ENCODE measurements at places on chromosomes 6 and 20.

DNA sequence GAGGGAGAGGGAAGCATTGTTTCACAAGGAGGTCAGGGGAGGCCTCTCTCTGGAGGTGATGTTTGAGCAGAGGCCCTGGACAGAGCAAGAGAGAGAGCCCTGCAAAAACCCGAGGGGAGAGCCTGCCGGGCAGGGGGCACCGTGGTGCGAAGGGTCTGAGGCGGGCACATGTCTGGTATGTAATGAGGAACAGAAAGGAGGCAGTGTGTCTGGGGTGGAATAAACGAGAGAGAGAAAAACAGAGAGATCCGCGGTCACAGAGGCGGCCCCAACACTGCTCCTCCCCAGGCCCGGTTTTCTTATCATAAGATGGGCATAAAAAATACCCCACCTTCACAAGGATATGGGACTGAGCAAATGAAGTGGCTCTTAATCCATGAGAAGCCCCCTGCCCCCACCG lies 119.2 kb downstream of the PREX1 start:
- no peak for DNase-seq

DNA sequence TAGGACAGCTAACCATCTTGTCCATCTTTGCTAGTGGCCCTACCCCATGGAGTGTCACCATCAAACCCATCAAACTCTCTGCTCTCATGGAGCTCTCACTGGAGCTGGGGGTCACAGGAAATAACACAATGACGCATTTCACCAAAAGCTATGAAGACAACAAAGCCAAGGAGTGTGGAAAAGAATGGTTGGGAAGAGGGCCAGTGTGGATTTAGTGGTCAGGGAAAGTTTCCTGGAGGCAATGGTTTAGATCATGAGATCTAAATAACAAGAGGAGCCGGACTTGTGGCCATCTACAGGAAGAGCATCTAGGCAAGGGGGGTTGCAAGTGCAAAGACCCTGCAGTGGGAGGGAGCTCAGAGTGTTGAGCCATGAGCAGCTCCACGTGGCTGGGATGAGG lies 189.5 kb downstream of the BMP7 start:
- no peak for DNase-seq

GRCh38 chr20:13213335-13213734 lies 7.7 kb upstream of the ISM1 start:
- no peak for DNase-seq

DNA sequence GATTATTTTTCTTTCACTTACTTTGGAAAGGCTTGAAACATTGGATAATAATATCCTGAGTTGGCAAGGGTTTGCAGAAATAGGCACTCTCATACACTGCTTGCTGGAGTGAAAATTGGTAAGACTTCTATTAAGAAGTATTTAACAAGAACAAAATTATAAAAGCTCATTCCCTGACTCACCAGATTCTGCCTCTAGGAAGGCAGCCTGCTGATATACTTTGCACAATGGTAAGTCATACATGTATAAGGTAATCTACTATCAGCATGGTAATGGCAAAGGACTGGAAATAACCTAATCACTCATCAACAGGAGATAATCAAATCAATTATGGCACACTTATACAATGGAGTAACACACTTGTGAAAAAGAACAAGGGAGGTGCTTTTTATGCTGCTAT lies 85.8 kb downstream of the PLCG1 start:
- no peak for DNase-seq

- DNase-seq = no peak
Observed at GRCh38 chr20:3796477-3797225, 541 bp downstream of the CDC25B start.

DNA sequence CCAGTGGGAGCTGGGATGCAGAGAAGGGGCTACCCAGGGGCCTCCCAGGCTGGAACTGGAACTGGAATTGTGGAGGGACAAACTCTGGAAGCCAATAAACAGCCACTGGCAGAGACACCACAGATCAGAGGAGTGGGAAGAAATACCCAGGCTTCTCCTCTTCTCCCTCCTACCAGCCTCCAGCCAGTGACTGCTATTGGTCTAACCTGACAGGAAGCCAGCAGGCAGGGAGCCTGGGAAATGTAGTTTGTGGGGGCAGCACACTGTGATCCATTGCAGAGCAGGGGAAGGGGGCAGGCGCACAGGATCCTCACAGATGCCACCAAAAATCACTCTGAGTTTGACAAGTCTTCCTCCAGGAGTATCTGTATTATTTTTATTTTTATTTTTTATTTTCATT lies 12.1 kb upstream of the MLN start:
- no peak for DNase-seq

Measured in NCI-H2029 treated with DMSO at 0.1 percent for 48 hours (cell line).